Immature natural killer cell (primary cell): ENCODE measurements at places on chromosomes 5 and 9. TPM values are rescaled to one million over a fixed set of nuclear protein-coding genes. Genes with fewer than 3 reads are reported as not detected.

Gene SPINK6
- not detected for polyA plus RNA-seq

GRCh38 chr5:137960141-137960540, 70.9 kb downstream of the PKD2L2 start:
- no peak for DNase-seq
- H3K27me3 ChIP-seq, result no peaks in the 10 kb centered on the region
- peaks cover 17% of the 10 kb centered on the region for H3K4me1 ChIP-seq
- H3K36me3 ChIP-seq, result peaks cover 12% of the 10 kb centered on the region

- no peaks in the 10 kb centered on the region for H3K4me1 ChIP-seq
- no peaks in the 10 kb centered on the region for H3K36me3 ChIP-seq
Observed at GRCh38 chr9:68597362-68597997, 56.8 kb upstream of the TMEM252 start.

DNA sequence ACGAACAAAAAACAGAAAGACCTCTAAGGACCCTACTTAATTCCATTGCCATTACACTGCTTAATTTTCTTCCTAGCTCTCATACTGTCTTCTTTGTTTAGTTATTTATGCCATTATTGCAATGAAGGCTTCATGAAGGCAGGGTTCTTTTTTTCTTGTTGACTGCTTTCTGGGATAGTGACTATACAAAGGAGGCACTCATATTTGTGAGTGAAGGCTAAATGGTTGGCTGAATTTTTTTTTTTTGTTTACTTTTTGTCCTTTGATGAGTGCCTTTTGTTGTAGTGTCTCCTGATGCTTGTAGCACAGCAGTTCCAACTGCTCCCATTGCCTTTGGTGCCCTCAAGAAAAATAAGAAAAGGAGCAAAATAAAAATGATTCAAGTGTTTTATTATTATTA, 17.8 kb downstream of the CTNNA1 start:
- H3K4me3 ChIP-seq, result no peak overlapping the region
- no peak overlapping the region for H3K27ac ChIP-seq
- no peaks in the 10 kb centered on the region for H3K36me3 ChIP-seq
- peaks cover 2% of the 10 kb centered on the region for H3K27me3 ChIP-seq
